NCI-H524 (cell line): ENCODE measurements at places on chromosomes 5 and 9.
A peak's percentile ranks its signal among the peaks of the same experiment; 100 is the strongest.

- no peak for DNase-seq
Measured at GRCh38 chr5:41087461-41087860, 16.3 kb upstream of the MROH2B start.

DNA sequence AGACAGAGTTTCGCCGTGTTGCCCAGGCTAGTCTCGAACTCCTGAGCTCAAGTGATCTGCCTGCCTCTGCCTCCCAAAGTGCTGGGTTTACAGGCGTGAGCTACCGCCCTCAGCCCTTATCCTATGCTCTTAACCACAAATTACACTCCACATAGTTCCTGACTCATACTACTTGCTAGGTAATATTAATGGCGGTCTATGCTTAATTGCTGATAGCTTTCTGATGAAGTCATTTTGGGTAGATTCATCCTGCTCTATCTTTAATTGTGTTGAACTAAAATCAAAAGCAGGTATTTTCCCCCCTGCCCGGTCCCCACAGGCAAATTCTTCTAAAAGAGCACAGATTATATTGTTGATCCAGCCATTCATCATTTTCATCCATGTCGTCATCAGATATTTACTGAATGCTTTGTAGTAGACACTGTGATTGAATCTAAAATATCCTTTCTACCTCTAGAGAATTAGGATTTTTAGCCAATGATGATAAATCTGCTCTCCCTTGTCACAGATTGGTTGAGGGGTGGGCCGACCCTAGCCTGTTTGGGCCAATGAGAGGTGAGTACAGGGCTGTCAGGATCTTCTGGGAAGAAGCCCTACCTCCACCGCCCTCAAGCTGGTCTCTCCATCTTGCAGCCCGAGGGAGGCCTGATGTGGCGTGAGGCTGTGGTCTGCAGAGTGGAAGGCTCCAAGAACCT, 144.8 kb downstream of the NR3C1 start:
- no peak for DNase-seq

- DNase-seq, result no peak
Measured at GRCh38 chr5:62197697-62198096, 108.3 kb upstream of the KIF2A start.

DNA sequence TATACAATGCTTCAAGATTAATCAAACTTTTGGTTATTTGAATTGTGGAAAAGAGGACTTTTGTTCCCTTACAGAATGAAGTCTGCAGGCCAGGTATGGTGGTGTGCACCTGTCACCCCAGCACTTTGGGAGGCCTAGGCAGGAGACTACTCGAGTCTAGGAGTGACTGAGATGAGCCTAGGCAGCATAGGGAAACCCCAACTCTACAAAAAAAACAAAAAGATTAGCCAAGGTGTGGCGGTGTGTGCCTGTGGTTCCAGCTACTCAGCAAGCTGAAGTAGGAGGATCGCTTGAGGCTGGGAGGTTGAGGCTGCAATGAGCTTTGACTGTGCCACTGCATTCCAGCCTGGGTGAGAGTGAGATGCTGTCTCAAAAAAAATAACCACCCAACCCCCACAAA, 9.3 kb downstream of the CCNH start:
- DNase-seq, result no peak

DNA sequence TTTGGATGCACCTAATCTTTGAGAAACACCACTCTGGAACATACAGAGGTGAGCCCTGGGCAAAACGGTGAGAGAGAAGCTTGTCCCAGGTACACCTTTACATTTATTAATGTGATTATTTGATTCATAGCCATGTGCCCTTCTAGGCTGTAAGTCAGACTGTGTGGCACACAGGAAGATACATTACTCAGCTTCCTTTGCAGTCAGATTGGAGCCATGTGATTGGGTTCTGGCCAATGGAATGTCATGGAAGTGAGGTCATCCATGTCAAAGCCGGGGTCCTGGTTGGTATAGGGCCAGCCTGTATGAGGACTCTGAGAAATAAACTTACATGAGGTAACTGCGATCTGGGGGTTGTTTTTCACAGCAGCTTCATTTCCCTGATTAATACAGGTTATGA, 106.8 kb upstream of the CD180 start:
- DNase-seq, result no peak

DNA sequence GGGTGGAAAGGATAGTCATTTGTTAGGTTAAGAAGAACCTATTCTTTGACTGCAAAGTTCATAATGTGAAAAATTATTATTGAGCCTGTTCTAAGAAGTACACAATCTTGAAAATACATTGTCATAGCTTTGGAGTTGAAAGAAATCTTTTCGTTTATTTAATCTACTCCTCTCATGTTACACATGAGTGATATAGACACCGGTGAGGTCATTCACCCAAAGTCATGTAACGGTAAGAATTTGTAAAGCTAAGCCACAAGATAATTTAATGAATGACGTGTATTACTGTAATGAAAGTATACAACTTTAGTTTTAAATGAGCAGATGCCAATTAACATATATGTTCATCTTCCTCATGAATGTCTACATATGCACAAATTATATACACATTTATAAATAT, 284.1 kb upstream of the PDE4D start:
- no peak for DNase-seq

GRCh38 chr9:118567861-118568260, 801.4 kb downstream of the BRINP1 start:
- DNase-seq, result no peak

GRCh38 chr5:133878236-133878555, 90.2 kb downstream of the C5orf15 start:
- DNase-seq, result no peak

DNA sequence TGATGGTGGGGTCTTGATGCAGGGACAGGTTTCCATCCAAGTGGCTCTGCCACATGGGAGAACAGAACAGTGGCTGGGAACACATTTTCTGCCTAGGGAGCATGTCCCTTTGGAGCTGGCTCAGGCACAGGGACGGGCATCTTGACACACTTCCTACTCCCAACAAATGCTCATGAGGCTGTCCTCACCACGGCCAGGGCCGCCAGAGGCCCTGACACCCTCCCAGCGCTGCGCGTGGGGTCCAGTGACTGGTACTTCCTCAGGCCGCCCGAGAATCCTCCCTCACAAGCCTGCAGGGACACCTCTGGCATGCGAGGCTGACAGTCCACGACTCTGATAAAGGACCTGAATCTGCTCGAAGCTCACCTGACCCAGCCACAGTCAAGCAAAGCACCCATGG, 61.0 kb upstream of the SARDH start:
- no peak for DNase-seq

DNA sequence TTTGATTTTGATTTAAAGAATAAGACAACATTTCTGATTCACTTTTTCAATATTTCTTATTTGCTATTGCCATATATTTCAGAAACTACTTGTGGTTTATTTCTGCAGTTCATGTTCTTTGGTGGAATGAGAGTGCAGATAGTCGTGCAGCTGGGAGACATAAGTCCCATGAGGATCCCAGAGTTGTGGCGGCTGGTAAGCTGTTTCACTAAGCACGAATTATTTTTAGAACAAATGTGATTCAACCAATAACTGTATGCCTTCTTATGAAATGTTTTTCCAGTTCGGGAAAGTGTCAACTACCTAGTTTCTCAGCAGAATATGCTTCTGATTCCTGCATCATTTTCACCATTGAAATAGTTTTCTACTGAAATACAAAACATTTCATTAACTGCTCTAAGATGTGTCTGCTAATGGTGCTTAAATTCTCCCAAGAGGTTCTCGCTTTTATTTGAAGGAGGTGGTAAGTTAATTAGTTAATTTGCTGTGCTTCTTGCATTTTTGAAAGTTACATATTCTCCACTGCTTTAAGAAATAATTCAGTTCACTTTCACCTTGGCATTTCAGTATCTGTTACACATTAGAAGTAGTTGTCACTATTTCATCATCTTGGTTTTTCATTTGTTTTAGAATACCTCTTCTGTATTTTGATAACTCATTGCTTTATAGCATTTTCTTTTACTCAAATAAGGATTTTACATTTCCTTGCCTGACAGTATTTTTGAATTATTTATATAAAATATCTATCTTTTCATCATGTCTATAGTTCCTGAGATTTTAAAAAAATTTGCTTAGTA, 9.0 kb downstream of the NIPSNAP3B start:
- no peak for DNase-seq

DNA sequence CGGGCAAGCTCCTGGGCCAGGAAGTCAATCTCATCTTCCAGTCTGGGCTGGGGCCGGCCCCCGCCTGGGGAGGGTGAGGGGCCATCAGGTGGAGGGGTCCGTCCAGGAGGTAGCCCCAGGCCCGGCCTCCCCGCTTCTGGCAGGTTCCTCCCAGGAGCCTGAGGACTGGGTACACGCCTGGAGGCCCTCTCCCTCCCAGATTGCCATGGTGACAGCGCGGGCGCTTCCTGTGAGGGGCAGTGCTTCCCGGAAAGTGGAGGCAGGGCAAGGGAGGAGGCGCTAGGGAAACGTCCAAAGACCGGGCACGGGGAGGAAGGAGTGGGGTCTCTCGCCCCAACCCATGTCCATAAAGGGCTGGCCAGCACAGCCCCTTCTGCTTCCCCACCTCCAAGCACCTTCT, 4.9 kb downstream of the NPDC1 start:
- no peak for DNase-seq

- no peak for DNase-seq
Measured at GRCh38 chr9:84501587-84501986, 161.0 kb upstream of the SLC28A3 start.

DNA sequence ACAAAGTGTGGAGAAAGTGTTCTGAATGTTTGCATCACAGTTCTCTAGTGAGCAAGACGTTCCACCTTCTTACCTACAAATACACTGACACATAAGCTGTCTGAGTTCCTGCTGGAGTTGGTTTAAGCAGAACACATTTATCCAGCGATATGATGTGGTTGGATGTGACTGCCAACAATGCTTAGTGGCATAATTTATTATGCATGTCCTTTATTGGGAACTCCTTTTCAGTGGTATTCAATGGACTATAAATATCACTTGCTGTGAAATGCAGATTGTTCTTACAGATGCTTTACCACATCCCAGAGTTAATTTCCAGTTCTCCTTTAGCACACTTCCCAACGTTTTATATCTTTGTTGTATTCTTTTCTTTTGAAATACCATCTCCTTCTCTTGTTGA, 222.2 kb downstream of the LURAP1L start:
- DNase-seq, result no peak

- DNase-seq, result no peak
Measured at GRCh38 chr9:112110777-112111113, 64.4 kb downstream of the SUSD1 start.

- DNase-seq, result no peak
Measured at GRCh38 chr5:100516285-100516684, 18.9 kb upstream of the FAM174A start.

DNA sequence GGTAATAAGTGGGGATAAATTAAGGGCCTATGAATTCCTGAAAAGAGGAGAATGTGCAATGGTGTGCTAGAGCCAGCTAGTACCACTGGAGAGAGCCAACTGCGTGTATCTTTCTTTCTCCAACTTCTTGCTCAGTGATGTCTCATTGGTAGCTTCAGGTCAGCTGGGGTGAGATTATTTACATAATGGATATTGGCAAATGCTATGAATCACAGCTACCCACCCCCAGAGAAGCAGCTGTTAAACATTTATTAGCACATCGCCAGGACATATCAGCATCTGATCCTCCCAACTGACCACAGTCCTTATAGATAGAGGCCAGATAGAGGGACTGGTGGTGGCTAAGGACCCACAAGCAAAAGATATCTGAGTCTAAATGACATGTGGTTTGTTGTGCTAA, 421.3 kb downstream of the ACTL7B start:
- DNase-seq, result no peak

GRCh38 chr5:55438998-55439397, 95.8 kb downstream of the PLPP1 start:
- DNase-seq, result no peak

DNA sequence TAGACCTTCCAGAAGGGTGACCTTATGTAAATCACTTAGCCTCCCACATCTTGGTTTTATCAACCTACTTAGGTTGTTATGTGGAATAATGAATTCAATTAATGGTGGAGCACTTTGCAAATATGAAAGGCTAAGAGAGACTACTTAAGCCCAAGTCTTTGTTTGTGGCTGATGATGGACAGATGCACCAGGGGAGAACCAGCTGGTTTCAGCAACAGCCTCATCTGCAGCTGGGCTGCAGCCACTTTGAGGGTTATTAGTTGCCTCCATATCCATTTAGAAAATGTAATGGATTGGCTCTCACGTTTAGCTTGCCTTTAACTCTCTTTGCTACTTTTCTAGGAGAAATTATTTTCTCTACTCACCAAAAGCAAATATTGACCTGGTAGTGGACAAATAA, 146.6 kb downstream of the ESM1 start:
- DNase-seq, result peak; percentile 4

- peak; percentile 79 for DNase-seq
Measured at GRCh38 chr9:105444130-105444529, 3.7 kb upstream of the FSD1L start.

DNA sequence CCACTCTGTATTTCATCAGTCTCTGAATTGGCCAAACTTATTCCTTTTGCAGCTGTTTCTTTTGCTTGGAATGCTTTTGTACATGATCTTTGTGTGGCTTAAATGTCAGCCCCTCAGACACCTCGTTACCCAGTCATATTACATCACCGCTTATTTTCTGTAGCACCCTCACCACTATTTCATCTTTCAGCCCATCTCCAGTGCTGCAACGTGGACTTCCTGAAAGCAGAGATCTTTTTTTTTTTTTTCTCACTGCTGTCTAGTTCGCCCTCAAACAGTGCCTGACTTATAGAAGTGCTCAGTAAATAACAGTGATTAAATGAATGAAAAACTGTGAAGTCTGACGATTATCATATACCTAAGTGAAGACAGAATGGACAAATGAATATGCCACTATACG, 835 bp downstream of the SRA1 start:
- DNase-seq, result no peak

GRCh38 chr5:68644971-68645370, 429.4 kb downstream of the PIK3R1 start:
- no peak for DNase-seq

- DNase-seq, result no peak
Measured at GRCh38 chr9:17783227-17783626, 204.4 kb downstream of the SH3GL2 start.

DNA sequence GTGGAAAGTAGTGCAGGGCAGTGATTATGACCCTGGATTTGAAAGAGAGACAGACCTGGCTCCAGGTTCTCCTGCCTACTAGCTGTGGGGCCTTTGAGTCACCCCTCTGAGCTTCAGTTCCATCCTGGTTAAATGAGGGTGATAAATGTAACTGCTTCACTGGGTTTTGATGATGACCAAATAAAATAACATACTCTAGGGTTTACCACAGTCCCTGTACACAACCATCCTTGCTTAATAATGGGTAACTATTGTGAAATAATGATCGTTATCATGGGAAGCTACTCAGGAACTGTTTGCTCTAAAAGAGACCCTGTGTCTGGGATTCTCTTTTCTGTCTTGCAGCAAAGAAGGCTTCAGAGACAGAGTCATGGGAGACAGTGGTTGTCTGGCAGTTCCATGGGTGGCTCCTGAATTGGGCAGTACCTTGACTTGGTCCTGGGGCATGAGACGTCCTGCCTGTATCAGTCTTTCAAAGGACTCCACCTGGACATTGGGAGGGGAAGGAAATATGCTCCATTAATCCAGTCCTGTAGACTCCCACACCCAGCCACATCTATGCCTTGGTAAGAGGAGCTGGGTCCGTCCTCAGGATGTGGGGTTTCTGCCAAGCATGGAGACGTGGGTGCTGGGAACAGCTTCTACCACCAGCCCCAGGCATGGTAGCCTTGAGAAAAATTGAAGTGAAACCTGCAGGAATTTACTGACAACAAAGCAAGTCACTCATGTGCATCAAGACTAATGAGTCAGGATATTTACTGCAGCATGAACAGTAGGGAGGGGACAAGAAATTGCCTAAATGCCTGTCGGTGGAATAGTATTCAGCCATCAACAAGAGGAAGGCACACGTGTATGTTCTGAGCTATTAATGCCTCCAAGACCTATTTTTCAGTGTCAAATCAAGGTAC, 23.4 kb downstream of the AKNA start:
- DNase-seq, result no peak
